ENCODE measurements at places on chromosomes 5 and 9. TPM values are rescaled to one million over a fixed set of nuclear protein-coding genes. Genes with fewer than 3 reads are reported as not detected.

TNC gene
- 0.54 TPM for total RNA-seq

CCDC192 gene
- total RNA-seq, result not detected

C9orf50 gene
- 0.09 TPM for total RNA-seq

C5orf15 gene
- total RNA-seq, result 25.1 TPM

KCNV2 gene
- total RNA-seq, result not detected

TRIP13 gene
- 34.1 TPM for total RNA-seq

IL7R gene
- total RNA-seq, result 3.2 TPM

PIP5K1B gene
- total RNA-seq, result under 0.01 TPM

PCDHGB2 gene
- total RNA-seq, result 2.0 TPM

IFNB1 gene
- total RNA-seq, result not detected

SLCO6A1 gene
- not detected for total RNA-seq

ANKDD1B gene
- 0.09 TPM for total RNA-seq

RNF224 gene
- total RNA-seq, result not detected

ANKRD34B gene
- not detected for total RNA-seq

NEURL1B gene
- total RNA-seq, result 0.36 TPM

GAPT gene
- total RNA-seq, result not detected

GRIA1 gene
- total RNA-seq, result under 0.01 TPM

NR2F1-AS1 gene
- total RNA-seq, result 17.5 TPM

GFI1B gene
- not detected for total RNA-seq

ITK gene
- total RNA-seq, result not detected

SPINK7 gene
- total RNA-seq, result not detected

PDLIM4 gene
- total RNA-seq, result 63.1 TPM

MYMK gene
- not detected for total RNA-seq

PPP2CA gene
- total RNA-seq, result 88.2 TPM

CSF1R gene
- not detected for total RNA-seq

ADCY2 gene
- total RNA-seq, result not detected

MARVELD2 gene
- 1.7 TPM for total RNA-seq

NIPAL4 gene
- not detected for total RNA-seq

UBE2R2 gene
- total RNA-seq, result 21.8 TPM

RMRP gene
- 34,663 TPM for total RNA-seq

PHF24 gene
- not detected for total RNA-seq

GHR gene
- 0.66 TPM for total RNA-seq

FGF10 gene
- total RNA-seq, result not detected

REEP2 gene
- 2.8 TPM for total RNA-seq

PCDHB13 gene
- 1.6 TPM for total RNA-seq

GARNL3 gene
- total RNA-seq, result 2.7 TPM

CDX1 gene
- total RNA-seq, result not detected

PCA3 gene
- 0.90 TPM for total RNA-seq

FGF1 gene
- total RNA-seq, result 0.09 TPM

CAPSL gene
- not detected for total RNA-seq

PCDHA1 gene
- not detected for total RNA-seq

NME5 gene
- 1.5 TPM for total RNA-seq

SPINK6 gene
- total RNA-seq, result not detected

PHAX gene
- 51.5 TPM for total RNA-seq

CDK7 gene
- 60.7 TPM for total RNA-seq

SLC4A9 gene
- not detected for total RNA-seq

IFNA2 gene
- not detected for total RNA-seq

TEX48 gene
- not detected for total RNA-seq

Measured in endothelial cell of coronary artery (primary cell).